ENCODE measurements at places on chromosomes 4 and X.
A peak's percentile ranks its signal among the peaks of the same experiment; 100 is the strongest.

GRCh38 chrX:44484607-44485146, 58.0 kb downstream of the FUNDC1 start:
- DNase-seq, result no peak

DNA sequence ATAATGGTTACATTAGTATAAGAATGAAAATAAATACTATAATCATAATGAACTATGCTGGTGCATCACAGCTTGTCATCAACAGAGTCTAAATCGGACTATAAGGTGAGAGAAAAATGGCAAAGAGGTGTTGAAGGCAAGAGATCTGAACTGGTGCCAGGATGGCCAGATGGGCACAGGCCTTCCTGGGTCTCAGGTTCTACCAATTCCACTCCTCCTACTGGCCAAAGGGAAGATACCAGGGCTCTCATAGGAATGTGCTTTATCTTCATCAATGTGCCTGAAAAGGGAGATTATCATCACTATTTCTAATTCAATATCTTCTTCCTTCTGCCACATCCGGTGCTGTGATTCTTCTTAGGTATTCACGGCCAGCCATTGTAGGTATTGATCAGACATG, 107.6 kb downstream of the GASK1B start:
- no peak for DNase-seq

- no peak for DNase-seq
Measured at GRCh38 chrX:44705817-44706551, 137.8 kb upstream of the DUSP21 start.

GRCh38 chrX:129746557-129747470, 8.0 kb downstream of the XPNPEP2 start:
- DNase-seq, result no peak

DNA sequence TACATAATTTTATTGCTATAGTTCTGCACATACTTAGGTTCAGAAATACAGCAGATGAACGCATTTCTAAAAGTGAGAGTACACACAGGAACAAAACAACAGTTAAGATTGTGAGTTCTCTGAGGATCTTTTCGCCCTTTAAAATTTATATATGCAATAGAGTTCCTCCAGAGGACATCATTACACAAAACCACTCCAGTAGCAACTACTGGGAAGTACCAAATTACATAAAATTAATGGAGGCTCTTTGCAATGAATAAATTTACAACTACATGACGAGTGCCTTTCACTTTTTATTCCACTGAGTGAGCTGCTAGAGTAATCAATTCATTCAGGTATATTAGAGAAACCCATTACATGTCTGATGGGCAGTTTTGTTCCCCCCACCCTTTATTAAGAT, 107.2 kb downstream of the PPP3CA start:
- DNase-seq, result no peak

DNA sequence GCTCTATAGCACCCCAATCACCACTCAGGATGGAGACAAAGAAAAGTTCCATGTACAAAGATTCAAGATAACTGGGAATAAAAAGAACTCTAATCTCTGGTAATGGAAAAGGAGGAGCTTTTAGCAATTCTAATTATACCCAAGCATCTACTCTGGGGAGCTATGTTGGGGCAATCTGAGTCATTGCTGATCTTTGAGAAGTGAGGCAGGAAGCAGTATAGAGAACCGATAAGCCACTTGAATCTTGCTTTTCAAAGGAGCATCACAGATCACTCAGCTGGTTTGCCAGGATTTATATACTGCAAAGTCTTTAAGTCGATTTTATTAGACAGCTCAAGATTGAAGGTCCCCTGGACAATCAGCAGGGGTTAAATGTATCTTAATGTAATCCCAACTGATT, 220.0 kb downstream of the ENOX2 start:
- DNase-seq, result no peak

GRCh38 chr4:22897520-22898108, 204.9 kb downstream of the GBA3 start:
- DNase-seq, result peak; percentile 53

DNA sequence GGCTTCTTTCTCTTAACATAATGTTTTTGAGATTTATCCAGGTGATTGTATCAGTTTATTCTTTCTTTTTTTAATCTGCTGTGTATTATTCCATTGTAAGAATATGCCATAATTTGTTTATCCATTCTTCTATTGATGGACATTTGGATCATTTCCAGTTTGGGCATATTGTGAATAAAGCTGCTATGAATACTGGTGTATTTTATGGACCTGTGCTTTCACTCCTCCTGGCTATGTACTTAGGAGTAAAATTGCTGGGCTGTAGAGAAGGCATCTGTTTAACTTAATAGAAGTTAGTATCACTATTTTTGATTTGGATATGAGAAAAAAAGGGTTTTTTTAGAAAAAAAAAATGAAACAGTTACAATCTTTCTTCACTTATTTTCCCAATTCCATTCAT, 50.0 kb upstream of the FAM9C start:
- no peak for DNase-seq

GRCh38 chrX:151702741-151703340, 7.6 kb downstream of the PRRG3 start:
- DNase-seq, result no peak

Data from NB4 (cell line).